Stimulated activated CD4-positive, alpha-beta T cell treated with anti-CD3 and anti-CD28 coated beads, TNF-alpha, amount 100 ng/mL, for 48 hours (primary cell): ENCODE measurements at places on chromosomes 1 and 21.

DNA sequence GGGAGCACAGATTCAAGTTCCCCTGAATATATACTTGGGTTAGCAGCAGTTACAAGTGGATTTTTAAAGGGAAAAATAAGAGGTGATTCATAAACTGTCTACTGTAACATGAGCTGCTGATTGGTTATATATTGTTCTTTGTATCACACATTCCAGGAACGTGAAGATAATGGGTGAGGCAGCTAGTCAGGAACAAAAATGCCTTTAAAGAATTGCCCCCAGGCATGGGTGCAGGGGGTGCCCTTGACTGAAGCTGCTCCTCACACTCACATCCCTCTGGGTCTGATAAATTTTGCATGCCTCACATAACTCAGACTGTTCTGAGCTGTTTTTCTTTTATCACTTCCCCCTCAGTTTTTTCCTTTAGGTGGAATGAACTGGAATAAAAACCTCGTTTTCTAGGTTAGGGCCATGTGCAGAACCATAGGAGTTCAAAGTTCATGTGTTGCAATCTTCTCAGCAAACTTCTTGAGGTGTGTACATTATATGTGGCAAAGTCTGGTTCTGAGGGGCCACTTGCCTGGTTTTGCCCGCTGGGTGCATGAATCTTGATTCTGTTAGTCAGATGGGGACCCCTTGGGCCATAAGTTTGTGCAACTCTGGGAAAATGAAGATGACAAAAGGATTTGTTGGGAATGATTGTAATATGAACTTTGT lies 21.1 kb downstream of the TBX19 start:
- DNase-seq, result no peak

GRCh38 chr1:210301615-210302000 lies 27.1 kb upstream of the HHAT start:
- DNase-seq, result no peak

- no peak for DNase-seq
Measured at GRCh38 chr21:14321042-14321441, 61.9 kb downstream of the HSPA13 start.

- DNase-seq, result no peak
Measured at GRCh38 chr1:23964790-23965740, 5.4 kb downstream of the PNRC2 start.

- DNase-seq, result no peak
Measured at GRCh38 chr1:5519366-5520135, 472.7 kb downstream of the NPHP4 start.

DNA sequence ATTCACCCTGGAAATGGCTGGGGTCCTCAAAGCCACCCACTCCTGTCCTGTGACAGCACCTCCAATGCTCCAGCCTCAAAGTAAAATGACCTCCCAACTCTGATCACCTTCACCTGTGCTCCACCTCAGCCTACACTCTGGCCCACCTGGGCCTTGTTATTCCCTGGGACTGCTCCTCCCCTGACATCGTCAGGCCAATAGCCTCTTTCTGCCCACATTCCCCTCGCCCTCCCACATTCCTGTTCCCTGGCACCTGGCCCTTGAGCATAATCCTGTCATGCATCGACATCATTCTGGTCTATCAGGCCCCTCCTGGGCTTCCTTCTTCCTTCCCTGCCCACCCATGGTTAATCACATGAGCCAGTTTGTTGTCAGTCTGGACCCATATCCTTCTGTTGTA lies 13.2 kb upstream of the BCAR3 start:
- no peak for DNase-seq

GRCh38 chr1:6011161-6011945 lies 19.1 kb upstream of the NPHP4 start:
- no peak for DNase-seq

GRCh38 chr1:110059133-110059863 lies 11.2 kb downstream of the ALX3 start:
- DNase-seq, result no peak

DNA sequence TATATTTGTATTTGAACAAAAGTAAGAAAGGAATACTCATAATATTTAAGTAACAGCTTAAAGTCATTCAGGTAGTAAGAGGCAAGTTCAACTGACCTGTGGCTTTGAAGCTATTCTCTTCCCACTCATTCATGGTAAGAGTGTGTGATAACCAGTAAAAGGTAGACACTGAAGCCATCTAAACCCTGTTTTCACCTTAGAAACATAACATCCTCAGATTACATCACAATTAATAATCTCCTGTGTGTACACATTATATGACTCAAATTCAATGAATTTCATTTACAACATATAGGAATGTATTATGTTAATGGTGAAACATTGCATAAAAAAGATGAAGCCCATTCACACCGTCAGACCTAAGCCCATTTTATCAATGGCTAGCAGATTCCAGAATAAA lies 364.8 kb upstream of the SNX7 start:
- no peak for DNase-seq

GRCh38 chr1:171940368-171940767 lies 99.1 kb downstream of the DNM3 start:
- no peak for DNase-seq

DNA sequence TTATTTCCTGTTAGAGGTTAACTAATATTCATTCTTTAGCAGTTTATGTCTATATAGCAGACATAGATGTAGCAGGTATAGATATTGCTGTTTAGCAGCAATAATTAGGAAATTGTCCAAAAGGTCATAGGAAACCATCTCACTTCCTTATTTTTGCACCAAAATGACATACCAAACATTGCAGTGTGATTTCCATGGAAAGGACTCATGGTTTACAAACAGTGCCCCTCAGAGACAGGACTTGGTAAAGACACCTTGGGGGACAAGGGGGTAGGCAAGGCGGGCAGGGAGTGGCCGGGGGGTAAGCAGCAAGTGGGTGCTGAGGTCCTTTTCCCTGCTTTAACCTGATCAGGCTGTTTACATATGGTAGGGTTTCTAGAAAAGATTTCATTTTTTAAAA lies 30.5 kb downstream of the BATF3 start:
- no peak for DNase-seq

GRCh38 chr1:92833840-92834239 lies 2.0 kb downstream of the RPL5 start:
- no peak for DNase-seq

GRCh38 chr1:224500796-224501195 lies 66.2 kb upstream of the WDR26 start:
- no peak for DNase-seq
